ENCODE measurements at places on chromosomes 3 and 15.

DNA sequence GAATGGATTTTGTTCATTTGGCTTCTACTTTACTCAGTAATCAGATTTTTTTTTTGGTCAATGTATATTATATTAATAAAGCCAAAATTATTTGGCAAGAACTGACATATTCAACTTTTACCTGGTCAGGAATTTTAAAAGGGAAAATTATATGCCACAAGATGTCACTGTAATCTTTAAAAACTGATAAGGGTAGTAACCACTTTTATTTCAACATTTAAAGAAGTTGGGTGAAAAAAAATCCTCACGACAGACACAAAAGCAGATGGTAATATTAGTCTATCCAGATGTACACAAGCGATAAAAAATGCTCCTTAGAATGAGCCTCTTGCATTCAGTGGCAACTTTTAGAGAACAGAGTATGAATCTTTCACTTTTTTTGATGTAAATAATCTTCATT is 101.9 kb downstream of the SERPINI1 start:
- no peak for DNase-seq

- DNase-seq, result peak; percentile 80
Observed at GRCh38 chr3:141275973-141276372, 44.3 kb downstream of the PXYLP1 start.

DNA sequence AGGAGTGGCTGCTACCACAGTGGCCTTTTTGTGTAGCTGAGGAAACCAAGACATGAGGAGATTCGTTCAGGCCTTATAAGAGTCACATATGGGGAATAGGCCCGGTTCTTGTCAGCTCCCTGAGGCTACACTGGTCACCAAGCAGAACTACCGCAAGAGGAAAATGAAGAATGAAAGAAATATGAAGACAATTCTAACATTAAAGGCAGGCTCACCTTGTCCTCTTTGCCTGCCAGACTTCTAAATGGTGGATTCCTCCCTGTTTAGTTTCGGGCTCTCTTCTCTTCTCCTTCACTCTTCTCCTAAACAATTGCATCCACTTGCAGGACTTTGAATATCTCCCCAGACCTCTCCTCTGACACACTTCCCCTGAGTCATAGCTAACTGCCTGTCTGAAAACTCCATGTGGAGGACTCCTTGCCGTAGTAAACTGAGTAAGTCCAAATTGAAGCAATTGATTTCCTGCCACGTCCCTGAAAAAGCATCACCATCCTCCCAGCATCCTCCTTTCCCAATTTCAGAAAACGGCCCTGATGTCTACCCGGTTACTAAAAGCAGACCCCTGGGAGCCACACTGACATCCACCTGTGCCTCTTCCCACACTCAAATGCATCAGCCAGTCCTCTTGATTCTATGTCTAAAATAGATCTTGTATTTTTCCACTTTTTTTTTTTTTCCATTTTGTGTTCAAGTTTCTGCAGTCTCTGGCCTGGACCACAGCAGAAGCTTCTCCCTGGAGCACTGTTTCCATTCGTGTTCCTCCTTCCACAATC is 30.3 kb upstream of the VEPH1 start:
- DNase-seq, result no peak

DNA sequence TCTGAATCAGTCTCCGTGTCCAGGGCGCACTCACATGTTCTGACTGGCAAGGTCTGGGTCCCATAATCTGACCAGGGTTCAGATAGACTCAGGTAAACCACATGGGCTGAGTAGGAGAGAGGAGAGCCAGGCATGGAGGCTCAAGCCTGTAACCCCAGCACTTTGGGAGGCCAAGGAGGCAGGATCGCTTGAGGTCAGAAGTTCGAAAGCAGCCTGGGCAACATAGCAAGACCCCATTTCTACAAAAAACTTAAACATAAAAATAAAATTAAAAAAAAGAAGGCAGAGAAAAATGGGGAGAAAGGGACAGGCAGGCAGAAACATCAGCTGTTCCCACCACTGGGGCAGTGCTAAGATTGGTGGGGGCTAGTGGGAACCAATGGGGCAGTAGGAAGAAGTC is 5.4 kb downstream of the TMEM43 start:
- DNase-seq, result no peak

DNA sequence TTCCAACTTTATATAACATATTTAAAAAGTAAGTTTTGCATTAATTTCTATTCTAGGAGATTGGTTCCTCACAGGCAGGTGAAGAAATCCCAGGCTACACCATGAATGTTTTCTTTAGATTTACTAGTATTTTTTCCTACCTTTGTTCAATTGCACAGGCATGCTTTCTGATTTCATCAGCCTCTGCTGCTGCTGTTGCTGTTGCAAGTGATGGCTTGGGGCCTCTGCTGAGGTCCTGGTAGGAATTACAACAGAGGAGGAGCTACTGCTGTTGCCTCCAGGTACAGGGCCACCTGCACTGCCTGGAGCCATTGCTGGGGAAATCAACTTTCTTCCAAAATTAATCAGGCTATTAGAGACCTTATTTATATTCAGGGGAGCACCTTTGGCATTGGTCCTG is 353.3 kb downstream of the PLCL2 start:
- no peak for DNase-seq

- no peak for DNase-seq
Observed at GRCh38 chr3:73611176-73611575, 13.6 kb downstream of the PDZRN3 start.

DNA sequence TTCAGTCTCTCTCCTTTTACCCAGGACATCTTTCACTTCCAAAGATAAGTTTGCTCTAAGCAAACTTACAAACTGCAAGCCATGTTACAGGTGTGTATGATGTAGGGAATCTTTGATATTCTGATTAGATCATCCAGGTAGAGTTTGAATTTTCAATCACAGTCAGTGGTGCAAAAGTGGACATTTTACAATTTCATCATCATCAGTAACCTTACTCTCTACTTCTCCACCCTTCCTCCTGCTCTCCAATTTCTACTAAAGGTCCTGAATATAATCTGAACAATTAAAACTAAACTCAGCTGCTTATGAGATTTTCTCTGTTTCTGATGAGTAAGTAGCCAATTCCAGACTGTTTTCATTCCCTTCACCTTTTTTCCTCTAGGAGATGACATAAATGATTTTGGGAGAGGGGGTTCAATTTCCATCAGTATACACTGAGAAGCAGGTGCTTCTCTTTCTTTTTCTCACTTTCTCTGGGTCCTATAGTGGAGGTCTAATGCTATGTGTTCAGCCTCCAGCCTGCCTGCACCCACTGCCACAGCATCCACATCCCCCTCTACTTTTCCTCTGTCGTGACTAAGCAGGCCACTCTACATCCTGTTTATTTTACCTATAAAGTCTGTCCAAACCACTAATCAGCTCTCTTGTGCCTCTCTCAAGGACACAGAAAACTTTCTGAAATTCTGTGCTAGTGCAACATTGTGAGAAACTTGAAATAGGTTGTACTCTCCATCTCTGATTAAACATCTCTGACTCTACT is 27.6 kb downstream of the SUCNR1 start:
- DNase-seq, result no peak

GRCh38 chr3:50483374-50483773 is 20.1 kb downstream of the CACNA2D2 start:
- no peak for DNase-seq

DNA sequence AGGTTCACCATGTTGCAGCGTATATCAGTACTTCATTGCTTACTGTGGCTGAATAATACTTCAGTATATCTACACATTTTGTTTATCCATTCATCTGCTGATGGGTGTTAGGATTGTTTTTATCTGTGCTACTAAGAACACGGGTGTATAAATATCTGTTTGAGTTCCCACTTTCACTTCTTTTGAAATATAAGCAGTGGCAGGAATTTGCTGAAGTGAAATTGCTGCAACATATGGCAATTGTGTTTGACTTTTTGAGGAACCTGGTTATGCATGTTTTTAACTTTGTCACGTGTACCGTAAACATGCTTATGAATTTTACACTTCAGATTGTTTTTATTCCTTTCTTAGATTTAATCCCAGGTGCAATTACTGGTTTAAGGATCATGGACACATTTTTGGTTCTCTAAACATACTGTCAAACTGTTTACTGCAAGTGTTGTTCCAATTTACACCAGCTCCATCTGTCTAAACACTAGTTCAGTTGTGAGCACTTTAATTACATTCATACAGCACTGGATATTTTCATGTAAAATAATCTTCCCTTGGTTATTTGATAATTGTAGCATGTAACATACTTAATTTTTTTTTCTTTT is 23.1 kb downstream of the TRAK1 start:
- DNase-seq, result no peak

GRCh38 chr15:39504808-39505207 is 76.1 kb upstream of the THBS1 start:
- no peak for DNase-seq

DNA sequence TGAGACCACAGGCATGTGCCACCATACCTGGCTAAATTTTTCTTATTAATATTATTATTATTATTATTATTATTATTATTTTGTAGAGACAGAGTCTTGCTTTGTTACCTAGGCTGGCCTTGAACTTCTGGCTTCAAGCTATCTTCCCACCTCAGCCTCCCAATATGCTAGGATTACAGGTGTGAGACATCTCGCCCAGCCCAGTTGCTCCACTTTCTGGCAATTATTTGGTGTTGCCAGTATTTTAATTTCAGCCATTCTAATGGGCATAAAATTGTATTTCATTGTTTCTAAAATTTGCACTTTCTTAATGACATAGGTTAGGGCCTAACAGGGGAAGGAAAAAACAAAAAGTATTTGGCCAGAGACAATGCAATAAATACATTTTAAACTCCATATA is 1217.6 kb upstream of the ALCAM start:
- DNase-seq, result no peak

DNA sequence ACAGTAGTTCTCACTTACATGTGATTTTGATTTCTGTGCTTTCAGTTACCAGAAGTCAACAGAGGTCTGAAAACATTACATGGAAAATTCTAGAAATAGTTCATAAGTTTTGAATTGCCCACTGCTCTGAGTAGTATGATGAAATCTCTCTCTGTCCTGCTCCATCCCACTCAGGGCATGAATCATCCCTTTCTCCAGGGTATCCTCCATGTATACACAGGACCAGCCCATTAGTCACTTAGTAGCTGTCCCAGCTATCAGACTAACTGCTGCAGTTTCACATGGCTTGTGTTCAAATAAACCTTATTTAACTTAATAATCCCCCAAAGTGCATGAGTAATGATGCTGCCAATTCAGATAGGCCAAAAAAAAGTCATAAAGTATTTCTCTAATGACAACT is 38.6 kb downstream of the EPHA3 start:
- DNase-seq, result no peak

DNA sequence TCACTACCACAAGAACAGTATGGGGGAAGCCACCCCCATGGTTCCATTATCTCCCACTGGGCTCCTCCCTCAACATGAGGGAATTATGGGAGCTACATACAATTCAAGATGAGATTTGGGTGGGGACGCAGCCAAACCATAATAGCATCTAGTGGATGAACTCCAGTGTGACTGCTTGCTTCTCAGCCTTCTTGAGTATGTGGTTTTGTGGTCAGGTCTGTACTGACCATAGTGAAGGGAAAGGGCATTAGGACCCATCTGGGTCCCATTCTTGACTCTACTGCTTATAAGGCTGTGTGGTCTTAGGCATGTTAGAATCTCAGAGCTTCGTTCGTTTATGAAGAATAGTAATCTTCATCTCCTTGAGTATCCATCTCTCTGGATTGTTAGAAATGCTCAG is 81.4 kb downstream of the CGNL1 start:
- DNase-seq, result no peak

DNA sequence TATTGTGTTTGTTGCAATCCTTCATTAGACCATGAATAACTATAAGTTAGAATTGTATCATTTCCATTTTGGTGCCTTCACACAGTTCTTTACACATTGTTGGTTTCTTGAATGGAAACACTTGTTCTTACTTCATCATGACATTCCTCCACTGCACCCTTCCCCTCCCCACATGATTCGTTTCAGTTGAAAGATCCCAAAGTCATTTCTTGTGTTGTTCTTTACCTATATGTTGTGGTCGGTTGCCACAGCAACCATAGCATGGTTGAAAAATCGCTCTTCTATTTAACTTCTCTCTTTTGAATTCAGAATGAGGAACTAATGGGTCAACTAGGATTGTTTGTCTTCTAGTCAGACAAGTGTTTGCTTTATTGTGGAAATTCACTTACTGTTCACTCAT is 103.3 kb downstream of the IL1RAP start:
- DNase-seq, result no peak

GRCh38 chr15:98996169-98996568 is 11.4 kb downstream of the PGPEP1L start:
- DNase-seq, result no peak

DNA sequence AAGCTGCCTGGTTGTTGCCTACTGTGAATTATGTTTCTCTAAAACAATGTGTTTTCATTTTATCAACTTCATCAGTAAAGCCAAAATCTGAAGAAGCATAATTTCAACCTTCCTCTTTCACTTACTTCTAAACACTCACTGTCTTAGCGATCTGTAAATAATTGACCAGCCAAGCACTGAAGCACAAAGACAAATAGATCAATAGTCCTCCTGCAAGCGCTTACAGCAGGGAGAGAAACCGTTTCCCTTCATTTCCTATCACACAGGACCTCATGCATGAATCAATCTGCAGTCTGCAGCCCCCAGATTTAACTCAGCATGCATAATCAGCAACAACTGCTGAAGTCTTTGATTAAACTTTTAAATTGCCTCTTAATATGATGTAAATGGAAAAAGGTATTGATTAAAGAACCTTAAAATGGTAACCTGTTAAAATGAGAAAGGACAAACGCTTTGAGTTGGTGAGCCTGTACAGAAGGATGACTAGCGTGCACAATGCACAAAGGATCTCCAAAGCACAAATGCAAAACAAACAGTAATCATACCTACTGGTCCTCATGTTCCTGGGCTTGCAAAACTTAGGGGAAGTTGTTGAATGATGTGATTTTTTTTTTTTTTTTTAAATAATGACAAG is 370.2 kb upstream of the ZNF385D start:
- no peak for DNase-seq

- DNase-seq, result no peak
Observed at GRCh38 chr3:21292971-21293370, 458.0 kb downstream of the ZNF385D start.

GRCh38 chr3:160403028-160403545 is 3.6 kb downstream of the SMC4 start:
- no peak for DNase-seq

GRCh38 chr3:20772869-20773268 is 586.9 kb upstream of the SGO1 start:
- peak; percentile 55 for DNase-seq

DNA sequence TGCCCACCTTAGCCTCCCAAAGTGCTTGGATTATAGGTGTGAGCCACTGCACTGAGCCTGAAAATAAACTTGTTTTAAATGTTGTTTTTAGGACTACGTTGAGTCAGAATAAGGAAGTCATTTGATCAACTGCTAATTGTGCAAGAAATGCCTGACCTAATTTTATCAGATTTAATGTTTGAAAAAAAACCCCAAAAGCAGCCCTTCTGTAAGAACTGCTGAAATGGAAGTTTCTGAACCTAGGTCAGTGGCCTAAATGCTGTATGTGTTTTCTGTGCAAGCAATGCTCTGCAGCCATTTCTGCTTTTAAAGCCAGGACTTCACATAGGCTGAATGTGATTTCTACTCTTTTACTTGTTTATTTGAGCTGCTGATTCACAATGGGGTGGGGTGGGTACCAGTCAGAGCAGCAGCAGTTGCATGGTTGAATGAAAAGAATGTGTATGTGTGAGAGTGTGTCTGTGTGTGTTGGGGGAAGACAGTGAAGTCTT is 6.6 kb downstream of the GPX1 start:
- no peak for DNase-seq

Data from DMS153 (cell line).